ENCODE measurements at places on chromosomes 12 and 14.

DNA sequence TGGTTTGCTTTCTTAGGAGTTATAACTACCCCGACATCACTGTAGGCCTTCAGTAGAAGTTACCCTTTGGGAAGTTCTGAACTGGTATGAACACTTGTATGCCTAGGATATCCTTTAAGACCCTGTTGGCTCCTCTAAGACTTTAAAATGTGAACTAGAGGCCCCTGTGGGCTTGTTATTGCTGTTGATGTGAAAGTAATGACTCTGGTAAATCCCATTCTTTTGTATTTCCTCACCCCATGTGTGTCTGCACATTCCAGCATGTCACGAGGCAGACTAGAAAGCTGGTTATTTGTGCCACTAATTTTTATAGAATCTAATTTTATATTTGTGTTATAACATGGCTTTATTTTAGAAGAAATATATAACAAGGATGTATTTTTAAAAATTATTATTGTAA lies 48.9 kb downstream of the SERPINA10 start:
- no peak for DNase-seq

GRCh38 chr12:118237052-118237665 lies 101.2 kb downstream of the PEBP1 start:
- no peak for DNase-seq

- DNase-seq = no peak
Measured at GRCh38 chr12:65392491-65392890, 114.0 kb downstream of the MSRB3 start.

DNA sequence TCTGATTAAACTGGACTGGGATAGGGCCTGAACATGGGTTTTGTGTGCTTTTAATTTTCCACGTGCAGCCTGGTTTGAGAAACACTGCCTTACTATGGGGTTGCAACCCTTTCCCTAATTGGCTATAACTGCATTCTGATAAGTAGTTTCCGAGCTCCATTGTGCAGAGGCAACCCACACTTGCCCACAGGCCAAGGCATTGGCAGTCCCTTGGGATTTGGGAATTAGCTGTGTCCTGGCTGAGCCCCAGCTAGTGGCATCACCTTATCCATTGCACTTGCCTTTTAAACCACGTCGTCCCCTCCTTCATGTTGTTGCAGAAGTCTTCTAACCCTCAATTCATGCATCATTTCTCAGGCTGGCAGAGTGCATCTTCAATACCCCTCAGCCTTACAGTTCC lies 10.2 kb downstream of the VCPKMT start:
- DNase-seq = no peak

GRCh38 chr12:59194794-59195193 lies 274.5 kb upstream of the LRIG3 start:
- DNase-seq = no peak

DNA sequence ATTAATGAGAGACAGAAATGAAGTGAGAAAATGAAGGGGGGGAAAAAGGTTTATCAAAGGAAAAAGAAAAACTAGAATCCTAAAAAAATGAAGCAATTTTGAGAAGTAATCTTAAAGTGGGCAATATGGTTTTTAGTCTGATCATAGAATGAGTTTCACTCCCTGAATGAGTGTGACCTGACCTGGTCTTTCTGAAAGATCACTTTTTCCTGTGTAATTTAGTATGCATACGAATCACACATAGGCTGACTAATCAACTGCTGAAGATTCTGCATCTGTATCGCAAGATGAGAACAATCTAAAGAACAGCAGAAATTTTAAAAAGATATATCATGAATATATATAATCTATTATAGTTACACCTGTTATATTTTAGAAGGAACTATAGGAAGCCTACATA lies 11.3 kb downstream of the GNPTAB start:
- no peak for DNase-seq

DNA sequence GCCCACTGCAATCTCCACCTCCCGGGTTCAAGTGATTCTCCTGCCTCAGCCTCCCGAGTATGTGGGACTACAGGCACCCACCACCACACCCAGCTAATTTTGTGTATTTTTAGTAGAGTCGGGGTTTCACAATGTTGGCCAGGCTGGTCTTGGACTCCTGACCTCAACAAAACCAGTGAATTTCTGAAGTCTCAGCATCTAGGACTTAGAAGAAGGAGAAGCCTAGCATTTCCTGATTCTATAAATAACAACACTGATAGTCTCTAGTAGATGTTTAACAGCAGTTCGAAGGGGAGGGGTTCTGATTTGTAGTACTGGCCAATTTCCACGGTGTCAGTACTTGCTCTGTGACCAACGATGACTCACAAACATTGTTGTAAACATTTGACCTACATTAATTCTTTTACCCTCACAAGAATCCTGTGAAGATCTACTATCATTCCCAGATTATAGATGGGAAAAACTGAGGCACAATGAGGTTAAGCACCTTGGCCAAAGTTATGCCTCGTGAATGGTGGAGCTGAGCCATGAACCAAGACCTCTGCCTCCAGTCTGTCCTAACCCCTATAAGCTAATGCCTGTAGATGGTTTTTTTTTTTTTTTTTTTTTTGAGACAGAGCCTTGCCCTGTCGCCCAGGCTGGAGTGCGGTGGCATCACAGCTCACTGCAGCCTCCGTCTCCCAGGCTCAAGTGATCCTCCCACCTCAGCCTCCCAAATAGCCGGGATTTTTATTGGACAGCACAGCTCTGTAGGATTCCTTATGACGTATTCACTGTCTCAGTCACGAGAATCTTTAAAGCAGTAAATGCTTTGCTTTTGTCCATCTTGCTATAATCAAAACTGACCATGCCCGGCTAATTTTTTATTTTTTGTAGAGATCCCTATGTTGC lies 5.2 kb downstream of the P2RX4 start:
- DNase-seq = no peak

DNA sequence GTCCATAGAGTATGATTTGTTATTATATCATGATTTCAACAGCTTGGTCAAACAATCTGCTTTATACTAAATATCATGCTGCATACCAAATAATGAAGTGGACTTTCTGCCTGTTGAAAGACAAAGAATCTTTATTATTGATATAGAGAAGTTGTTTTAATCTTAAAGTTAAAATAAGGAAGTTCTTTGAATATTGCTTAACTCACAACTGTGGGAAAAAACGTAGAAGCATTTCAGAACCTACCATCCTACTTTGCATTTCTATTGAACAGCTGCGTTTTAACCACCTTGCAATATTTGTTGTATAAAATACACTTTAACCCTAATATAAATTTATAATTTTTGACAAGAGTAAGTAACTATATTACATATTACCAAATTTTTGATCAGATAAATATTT lies 22.9 kb upstream of the ARL1 start:
- DNase-seq = peak; percentile 5

GRCh38 chr12:51171884-51172514 lies 936 bp downstream of the TFCP2 start:
- DNase-seq = no peak

DNA sequence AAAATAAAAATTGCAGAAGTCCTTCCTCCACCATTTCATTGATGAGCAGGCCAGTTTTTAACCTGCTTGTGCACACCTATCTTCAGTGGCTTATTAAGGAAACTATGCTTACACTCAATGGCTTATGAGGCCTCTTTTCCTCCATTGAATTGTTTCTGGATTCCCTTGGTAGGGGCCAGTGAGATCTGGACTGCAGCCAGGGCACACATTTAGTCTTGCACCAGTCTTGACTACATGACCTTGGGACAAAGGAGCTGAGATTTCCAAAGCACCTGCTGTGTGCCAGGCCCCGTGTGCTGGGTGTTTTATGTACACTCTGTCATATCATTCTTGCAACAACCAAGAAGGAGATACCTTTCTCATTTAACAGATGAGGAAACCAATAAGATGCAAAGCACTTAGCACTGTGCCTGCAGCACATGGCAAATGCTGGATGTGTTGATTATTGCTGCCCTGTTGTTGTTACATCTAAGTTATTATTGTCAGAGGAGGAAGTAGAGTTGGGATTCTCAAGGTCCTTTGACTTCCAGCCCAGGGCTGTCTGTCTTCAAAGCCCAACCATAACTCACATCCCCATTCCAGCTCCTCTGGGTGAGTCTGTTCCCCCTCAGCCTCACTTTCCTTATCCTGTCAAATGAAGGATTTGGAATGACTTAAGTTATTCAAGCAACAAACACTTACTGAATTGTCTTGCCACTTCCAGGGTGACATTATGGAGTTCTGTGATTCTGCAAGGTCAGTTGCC lies 31.6 kb upstream of the RIN3 start:
- no peak for DNase-seq

- DNase-seq = no peak
Measured at GRCh38 chr14:50794068-50794645, 36.8 kb downstream of the NIN start.
